ENCODE measurements at places on chromosomes 5 and 9. TPM values are rescaled to one million over a fixed set of nuclear protein-coding genes. Genes with fewer than 3 reads are reported as not detected.

CDKN2A gene
- polyA plus RNA-seq: 2.6 TPM

OR1J1 gene
- polyA plus RNA-seq: not detected

MYMK gene
- polyA plus RNA-seq: not detected

GTF3C5 gene
- polyA plus RNA-seq: 139 TPM

Measured in adrenal gland (tissue), 19 donors.